Activated T-helper 1 cell treated with Interleukin-2 at 50 U/mL for 16 hours (primary cell): ENCODE measurements at places on chromosomes 4 and X.

GRCh38 chr4:19319607-19320006 lies 932.1 kb upstream of the SLIT2 start:
- DNase-seq = no peak

- DNase-seq = no peak
Measured at GRCh38 chr4:3527914-3528876, 4.0 kb downstream of the LRPAP1 start.

DNA sequence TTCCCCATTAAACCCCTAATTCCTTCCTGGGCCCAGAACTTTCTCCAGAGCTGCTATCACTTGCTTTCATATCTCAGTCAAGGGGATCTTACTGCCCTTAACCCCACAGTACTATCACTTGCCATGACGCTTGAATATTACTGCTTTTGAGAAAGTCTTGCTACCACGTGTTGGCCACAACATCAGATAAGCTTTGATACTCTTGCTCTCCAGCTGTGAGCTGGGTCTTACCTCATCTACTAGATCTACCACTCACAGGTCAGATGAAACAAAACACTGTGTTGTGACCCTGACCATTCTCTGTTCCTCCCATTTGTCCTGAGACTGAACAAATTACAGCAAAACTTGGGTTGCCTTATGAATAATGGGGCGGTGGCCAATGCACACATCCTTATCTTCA lies 12.1 kb upstream of the TAPT1 start:
- DNase-seq = no peak

GRCh38 chrX:24702362-24703184 lies 8.9 kb downstream of the POLA1 start:
- no peak for DNase-seq

DNA sequence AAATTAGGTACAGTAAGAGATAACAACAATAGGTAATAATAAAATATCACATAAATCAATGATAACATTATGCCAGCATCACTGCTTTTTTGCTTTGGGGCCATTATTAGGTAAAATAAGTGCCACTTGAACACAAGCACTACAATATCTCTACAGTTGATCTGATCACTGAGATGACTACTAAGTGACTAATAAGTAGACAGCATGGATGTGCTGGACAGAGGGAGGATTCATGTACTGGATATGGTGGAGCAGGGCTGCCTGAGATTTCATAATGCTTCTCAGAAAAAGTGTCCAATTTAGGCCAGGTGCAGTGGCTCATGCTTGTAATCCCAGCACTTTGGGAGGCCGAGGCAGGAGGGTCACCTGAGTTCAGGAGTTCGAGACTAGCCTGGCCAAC lies 137.8 kb upstream of the IL1RAPL2 start:
- no peak for DNase-seq

DNA sequence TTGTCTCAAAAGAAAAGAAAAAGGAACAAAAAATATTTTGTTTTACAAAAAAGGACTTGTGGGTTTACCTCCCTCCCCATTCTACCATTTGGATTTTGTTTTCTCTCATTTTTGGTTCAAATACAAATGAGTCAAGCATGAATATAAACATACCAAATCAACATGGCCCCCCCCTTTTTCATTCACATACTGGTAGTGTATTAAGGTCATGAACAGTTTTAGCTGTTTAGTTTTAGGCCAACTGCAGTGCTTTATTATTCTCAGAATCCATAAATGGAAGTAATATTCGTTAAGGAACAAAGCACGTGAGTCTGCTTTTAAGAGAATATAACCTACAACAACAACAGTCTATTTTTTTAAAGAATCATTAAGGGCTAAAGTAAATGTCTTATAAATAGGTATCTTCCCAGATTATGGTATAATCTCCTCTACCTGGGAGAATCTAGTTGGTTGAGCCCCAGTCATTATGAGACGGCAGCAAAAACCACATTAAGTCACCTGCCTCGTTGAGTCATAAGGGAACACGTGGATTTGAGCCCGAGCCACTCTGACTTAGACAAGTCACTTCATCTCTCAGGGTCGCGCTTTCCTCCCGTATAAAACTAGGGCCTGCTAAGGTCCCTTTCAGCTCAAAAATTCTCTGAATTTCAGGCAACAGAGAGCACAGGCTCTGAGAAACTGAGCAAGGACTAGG lies 26.7 kb downstream of the BCLAF3 start:
- no peak for DNase-seq

DNA sequence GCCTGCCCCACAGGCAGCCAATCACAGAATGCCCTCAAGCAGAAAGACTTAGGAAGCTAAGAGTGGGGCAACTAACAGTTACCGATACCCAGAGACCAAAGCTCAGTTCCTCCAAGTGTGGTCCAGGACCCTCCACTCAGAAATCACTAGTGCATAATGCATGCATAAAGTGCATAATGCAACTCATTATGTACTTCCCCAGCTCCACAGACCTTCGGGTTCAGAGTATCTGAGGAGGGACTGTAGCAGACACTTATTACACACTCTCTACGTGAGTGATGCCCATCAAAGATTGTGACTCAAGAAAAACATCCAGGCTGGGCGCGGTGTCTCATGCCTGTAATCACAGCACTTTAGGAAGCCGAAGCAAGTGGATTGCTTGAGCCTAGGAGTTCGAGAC lies 328.0 kb downstream of the BCOR start:
- no peak for DNase-seq

- no peak for DNase-seq
Measured at GRCh38 chr4:163196926-163197480, 30.3 kb upstream of the NAF1 start.

- no peak for DNase-seq
Measured at GRCh38 chr4:151721466-151721865, 39.3 kb downstream of the GATB start.

GRCh38 chr4:83320548-83320947 lies 14.1 kb downstream of the HPSE start:
- no peak for DNase-seq

GRCh38 chr4:8648816-8649630 lies 56.5 kb downstream of the CPZ start:
- no peak for DNase-seq

DNA sequence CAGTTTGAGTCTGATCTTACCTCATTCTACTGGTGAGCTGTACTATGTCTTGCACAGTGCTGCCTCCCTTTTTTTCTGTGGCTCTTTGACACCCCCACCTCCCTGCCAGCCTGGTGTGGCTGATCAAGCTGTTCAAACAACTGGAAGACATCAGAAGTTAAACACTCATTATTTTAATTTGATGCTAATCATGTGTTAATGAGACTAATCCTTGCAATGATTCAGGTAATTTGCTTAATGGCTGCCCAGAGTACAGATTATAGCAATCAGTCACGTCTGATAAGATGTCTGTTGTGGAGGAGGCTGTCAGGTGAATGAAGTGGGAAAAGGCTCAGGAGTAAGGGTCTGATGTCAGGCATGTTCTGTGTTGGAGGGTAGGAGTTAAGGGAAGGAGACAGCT lies 87.4 kb upstream of the GK2 start:
- DNase-seq = no peak

- no peak for DNase-seq
Measured at GRCh38 chr4:112280386-112281056, 5.2 kb downstream of the TIFA start.

GRCh38 chr4:128542047-128542446 lies 254.4 kb upstream of the PGRMC2 start:
- no peak for DNase-seq

DNA sequence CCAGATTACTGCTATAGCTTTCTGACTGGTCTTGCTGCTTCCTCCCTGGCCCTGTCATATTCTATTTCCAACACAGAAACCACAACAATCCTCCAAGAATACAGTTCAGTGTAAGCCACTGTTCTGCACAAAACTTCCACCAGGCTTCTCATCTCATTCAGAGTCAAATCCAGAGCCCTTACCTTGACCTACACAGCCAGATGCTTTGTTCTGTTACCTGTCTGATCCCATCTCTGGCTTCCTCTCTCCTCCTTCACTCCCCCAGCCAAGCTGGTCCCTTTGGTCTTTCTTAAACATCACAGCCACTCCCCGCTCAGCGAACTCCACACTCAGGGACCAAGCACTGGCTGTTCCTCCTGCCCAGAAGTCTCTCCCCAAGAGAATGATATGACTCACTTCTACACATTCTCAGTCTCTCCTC lies 84.8 kb upstream of the BMP2K start:
- DNase-seq = no peak

- DNase-seq = no peak
Measured at GRCh38 chrX:148808833-148809232, 308.4 kb downstream of the AFF2 start.

GRCh38 chr4:186669159-186669731 lies 54.4 kb downstream of the FAT1 start:
- no peak for DNase-seq

DNA sequence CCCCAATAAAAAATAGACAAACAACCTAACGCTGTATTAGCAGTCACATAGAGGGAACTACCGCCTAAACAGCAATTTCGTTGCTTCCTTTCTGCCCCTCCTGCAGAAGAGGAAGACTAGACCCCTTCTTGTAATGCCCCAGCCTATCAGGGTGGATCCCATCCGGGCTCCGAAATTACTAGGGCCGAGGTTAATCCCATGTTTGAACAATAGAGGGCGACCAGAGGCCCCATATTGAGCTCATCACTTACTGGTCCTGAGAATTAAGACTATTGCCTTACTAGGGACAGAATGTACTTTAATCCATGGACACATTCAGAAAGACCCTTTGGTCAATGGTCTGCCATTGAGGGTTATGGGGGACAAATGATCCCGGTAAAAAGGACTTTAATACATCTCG lies 11.8 kb upstream of the ZNF630 start:
- DNase-seq = peak; percentile 2

- no peak for DNase-seq
Measured at GRCh38 chr4:160450876-160451275, 1348.0 kb downstream of the RAPGEF2 start.

- DNase-seq = no peak
Measured at GRCh38 chrX:43087830-43088229, 309.9 kb upstream of the PPP1R2C start.

DNA sequence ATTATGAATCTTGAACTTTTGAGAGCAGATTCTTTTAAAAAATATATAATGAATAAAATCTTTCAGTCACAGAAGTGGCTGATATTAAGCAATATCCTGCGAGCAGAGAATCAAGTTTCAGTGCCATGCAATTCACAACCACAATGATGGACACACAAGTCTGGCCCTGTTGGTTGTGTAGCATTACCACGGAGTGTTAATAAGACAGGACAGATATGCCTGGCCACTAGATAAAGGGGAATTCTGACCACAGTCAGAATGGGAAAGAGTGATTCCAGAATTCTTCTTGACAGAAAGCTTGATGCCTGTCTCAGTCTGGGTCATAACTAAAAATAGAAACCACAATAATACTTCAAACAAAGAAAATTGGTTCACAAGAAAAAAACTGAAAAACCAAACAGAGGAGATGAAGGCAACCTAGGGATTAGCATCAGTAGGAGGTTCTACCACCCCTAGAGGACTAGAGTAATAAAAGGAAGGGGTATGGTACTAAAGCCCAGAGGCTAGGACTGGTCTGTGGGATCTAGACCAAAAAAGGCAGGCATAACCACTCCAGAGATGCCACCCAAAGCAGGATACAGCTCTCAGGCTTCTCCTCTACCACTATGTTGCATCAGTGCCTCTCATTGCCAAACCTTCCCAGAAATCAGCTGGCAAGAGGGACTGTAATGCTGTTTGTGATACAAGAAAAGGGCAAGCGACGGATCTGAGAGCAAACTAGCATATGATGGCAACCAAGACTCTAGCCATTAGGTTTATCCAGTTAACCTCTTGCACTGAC lies 59.0 kb downstream of the RNF150 start:
- DNase-seq = no peak

GRCh38 chrX:150161193-150161592 lies 201.9 kb upstream of the MAMLD1 start:
- no peak for DNase-seq

DNA sequence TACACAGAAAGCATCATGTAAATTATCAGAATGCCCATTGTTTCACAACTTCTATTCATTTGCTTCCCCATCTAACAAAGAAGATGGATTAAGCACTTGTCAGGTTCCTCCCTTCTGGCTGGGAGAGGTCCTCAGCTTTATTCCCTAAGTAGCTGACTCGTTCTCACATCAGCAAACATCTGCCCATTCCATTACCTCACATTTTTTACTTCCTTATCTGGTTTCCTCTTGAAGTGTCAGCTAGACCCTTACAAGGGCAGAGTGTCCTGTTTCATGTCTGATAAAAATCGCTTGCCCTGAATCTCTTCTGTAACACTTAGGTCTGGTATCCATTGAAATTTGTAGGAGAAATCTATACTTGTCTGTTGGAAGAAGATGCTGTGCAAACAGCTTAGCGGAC lies 34.7 kb downstream of the TMPRSS11A start:
- DNase-seq = no peak

DNA sequence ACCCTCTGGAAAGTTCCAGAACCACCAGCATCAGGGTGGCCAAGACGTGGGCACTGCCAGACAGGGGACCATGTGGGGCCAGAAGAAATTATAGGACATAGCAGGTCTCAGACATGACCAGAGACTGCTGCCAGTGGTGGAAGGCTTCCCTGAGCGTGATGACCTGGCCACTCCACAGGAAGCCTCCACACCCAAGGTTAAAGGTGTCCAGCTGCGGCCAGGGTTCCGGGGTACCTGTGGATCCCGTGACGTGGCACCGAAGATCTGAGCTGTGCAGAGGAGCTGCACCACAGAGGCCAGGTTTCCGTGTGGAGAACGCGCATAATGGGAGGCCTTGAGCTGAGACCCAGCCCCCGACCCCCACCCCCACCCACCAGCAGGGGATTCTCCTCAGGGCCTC lies 16.4 kb upstream of the CTBP1 start:
- DNase-seq = no peak

DNA sequence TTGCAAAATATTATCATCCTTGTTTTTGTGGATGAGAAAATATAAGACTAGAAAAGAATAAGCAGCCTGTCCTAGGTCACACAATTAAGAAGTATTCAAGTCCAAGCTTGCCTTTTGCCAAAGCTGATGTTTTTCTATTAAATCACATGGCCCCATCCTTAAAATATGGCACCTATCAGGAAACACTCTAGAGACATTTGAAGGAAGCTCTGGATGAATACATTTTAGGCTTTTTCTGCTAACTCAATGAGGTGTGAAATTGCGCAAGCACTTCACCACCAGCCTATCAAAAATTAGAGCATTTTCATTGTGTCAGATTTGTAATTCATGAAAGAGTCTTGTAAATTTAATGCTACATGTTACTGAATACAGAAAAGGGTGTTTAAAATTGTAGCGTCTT lies 251.1 kb upstream of the MAD2L1 start:
- DNase-seq = no peak

- DNase-seq = no peak
Measured at GRCh38 chrX:132815643-132816042, 142.8 kb downstream of the HS6ST2 start.

GRCh38 chr4:186666750-186667149 lies 56.9 kb downstream of the FAT1 start:
- no peak for DNase-seq

DNA sequence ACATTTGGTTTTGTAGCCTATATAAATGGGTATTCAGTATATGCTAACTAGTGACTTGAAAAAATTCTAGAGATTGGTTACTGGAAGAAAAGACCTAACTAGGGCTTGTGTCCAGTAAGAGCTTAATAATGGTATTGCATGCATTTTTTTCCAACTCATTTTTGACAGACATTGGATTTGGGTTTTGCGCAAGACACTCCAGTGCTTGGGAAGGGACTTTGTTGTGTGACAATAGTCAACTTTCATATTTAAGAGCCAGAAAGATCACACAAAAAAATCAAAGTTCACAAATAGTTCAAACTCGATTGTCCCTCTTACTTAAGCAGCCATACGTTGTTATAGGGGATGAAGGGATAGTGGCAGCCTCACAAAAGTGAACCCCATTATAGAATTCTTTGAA lies 1.2 kb upstream of the HSD17B11 start:
- DNase-seq = no peak

GRCh38 chr4:189385098-189385497 lies 555.6 kb upstream of the FRG1 start:
- DNase-seq = no peak
